Type B pancreatic cell (in vitro differentiated cells): ENCODE measurements at places on chromosomes 3 and 15. TPM values are rescaled to one million over a fixed set of nuclear protein-coding genes. Genes with fewer than 3 reads are reported as not detected.

DNA sequence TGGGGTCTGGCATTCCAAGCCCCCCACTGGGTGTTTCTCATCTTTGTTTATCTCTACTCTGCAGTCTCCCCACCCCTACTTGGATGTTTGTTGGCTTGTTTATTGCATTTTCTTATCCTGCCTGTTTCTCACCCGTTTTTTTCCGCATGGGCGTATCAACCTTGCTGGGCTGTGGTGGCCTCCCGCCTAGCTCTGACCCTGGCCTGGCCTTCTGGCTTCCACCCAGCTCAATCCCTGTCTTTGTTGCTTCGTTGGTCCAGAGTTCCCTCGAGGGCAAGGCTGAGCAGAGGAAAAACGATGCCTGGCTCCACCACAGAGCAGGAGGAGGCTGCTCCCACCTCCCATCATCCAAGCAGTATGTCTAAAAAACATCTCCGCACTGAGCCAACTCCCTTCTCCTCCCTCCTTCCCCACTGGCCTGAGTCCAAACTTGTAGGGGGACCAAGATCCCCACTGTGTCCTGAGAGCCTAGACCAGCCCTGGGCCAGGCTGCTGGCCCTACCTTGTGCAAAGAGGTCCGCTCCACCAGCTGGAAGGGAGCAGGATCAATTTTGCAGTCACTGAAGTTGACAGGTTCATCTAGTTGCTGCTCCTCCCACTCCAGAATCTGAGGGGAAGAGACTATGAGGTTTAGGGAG lies 9.8 kb downstream of the CLCN2 start:
- DNase-seq: no peak
- peak overlapping the region; percentile 59 for H3K4me3 ChIP-seq
- H3K4me1 ChIP-seq: peaks cover 45% of the 10 kb centered on the region

- no peaks in the 10 kb centered on the region for H3K27me3 ChIP-seq
- H3K36me3 ChIP-seq: peaks cover 8% of the 10 kb centered on the region
- DNase-seq: no peak
- H3K27ac ChIP-seq: no peak overlapping the region
- H3K4me1 ChIP-seq: peaks cover 6% of the 10 kb centered on the region
Observed at GRCh38 chr3:142112601-142113000, 36.7 kb downstream of the TFDP2 start.

GRCh38 chr3:51311055-51311454 lies 74.0 kb upstream of the MANF start:
- H3K4me3 ChIP-seq: no peak overlapping the region
- H3K36me3 ChIP-seq: peaks cover 5% of the 10 kb centered on the region
- no peaks in the 10 kb centered on the region for H3K27me3 ChIP-seq
- H3K27ac ChIP-seq: no peak overlapping the region
- H3K4me1 ChIP-seq: no peaks in the 10 kb centered on the region

- no peaks in the 10 kb centered on the region for H3K27me3 ChIP-seq
- H3K27ac ChIP-seq: no peak overlapping the region
- H3K36me3 ChIP-seq: no peaks in the 10 kb centered on the region
- H3K4me3 ChIP-seq: no peak overlapping the region
- H3K4me1 ChIP-seq: no peaks in the 10 kb centered on the region
- no peak for DNase-seq
Observed at GRCh38 chr15:58966698-58967097, 20.8 kb upstream of the RNF111 start.

DNA sequence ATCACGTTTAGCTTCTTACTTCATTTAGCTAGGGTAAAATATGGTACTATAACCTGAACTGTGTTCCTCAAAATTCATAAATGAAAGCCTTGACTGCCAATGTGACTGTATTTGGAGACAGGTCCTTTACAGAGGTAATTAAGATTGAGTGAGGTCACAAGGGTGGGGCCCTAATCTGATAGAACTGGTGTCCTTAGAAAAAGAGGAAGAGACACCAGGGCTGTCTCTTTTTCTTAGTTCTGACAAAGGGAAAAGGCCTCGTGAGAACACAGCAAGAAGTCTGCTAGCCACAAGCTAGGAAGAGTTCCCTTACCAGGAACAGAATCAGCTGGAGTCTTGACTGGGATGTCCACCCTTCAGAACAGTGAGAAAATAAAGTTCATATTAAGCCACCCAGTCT lies 162.7 kb downstream of the GMNC start:
- H3K36me3 ChIP-seq: no peaks in the 10 kb centered on the region
- H3K4me3 ChIP-seq: no peak overlapping the region
- DNase-seq: no peak
- H3K4me1 ChIP-seq: peaks cover 12% of the 10 kb centered on the region

DNA sequence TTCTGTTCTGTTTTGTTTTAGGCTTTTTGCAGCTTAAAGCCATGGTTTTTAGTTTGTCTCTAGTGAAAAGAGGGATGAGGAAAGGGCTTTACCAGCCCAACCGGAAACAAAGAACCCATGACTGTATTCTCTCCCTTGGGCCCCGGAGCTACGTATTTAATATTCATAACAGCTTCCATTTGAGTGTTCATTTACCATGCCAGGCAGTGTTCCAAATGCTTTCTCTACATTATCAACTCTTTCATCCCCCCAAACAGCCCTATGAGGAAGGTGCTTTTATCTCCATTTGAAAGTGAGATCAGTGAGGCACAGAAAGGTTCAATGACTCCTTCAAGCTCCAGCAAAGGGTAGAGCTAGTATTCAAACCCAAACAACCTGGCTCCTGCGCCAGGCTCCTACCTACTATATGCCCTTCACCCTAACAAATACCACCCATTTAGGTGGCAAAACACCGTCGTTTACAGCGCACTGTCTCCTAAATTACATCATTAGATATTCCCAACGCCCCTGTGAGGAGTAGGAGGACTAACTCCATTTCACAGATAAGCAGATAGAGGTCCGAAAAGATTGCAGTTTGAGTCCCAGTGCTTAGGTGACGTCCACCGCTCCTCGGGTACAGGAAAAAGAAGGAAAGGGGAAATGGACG lies 27.9 kb downstream of the GTPBP8 start:
- H3K27ac ChIP-seq: peak overlapping the region; percentile 84
- peak overlapping the region; percentile 92 for H3K4me3 ChIP-seq
- DNase-seq: no peak
- H3K4me1 ChIP-seq: peaks cover 36% of the 10 kb centered on the region
- H3K27me3 ChIP-seq: no peaks in the 10 kb centered on the region

GRCh38 chr15:63194302-63194701 lies 4.9 kb downstream of the RAB8B start:
- H3K4me3 ChIP-seq: no peak overlapping the region
- no peak overlapping the region for H3K27ac ChIP-seq
- H3K36me3 ChIP-seq: no peaks in the 10 kb centered on the region
- no peak for DNase-seq
- peaks cover 53% of the 10 kb centered on the region for H3K4me1 ChIP-seq

DNA sequence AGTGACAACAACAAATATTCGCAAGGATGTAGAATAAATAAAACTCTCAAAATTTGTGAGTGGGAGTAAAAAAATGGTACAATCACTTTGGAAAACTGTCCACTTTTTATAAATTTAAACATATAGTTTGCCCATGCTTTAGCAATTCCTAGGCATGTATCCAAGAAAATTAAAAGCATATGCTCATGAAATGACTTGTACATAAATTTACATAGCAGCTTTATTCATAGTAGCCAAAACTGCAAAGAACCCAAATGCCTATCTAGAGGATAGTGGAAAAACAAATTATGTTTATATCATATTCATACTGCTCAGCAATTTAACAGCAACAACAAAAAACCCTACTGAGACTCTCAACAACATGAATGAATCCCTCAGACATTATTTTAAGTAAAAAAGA lies 363.6 kb upstream of the CCDC54 start:
- H3K36me3 ChIP-seq: no peaks in the 10 kb centered on the region
- no peak overlapping the region for H3K4me3 ChIP-seq
- DNase-seq: no peak
- H3K4me1 ChIP-seq: no peaks in the 10 kb centered on the region
- H3K27me3 ChIP-seq: no peaks in the 10 kb centered on the region

DNA sequence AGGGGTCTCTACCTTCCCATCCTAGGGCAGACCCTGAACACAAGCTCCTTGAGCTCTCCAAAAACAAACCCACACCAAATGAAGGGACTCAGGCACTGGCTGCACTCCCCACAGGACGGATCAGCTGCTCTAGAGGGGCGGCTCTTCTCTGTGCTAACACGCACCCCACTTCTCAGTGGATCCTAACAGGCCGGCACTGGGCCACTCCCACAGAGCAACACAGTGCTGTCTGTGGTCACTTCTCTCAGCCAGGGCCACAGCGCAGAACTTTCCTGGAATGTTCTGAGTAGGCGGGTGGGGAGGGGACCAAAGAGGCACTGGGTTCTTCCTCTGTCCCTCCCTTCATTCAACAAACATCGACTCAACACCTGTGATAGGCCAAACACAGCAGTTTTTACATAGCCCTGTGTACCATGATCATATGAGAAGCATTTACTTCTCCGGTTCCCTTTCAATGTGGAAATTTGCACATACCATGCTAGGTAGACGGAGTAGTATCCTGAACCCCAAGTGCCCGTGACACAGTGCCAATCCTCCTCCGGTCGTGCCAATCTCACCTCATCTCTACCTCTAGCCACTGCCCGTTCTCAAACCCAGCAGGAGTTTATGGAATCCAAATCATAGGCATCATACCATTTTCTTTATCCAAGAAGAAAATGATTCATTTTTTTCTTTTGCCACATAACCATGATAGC lies 98.1 kb downstream of the LRIG1 start:
- DNase-seq: no peak
- no peak overlapping the region for H3K4me3 ChIP-seq
- H3K27me3 ChIP-seq: no peaks in the 10 kb centered on the region
- peaks cover 38% of the 10 kb centered on the region for H3K4me1 ChIP-seq
- peak overlapping the region; percentile 24 for H3K27ac ChIP-seq
- peaks cover 8% of the 10 kb centered on the region for H3K36me3 ChIP-seq

PIERCE2 gene
- total RNA-seq: 2.1 and 2.3 TPM in 2 replicates

CASR gene
- total RNA-seq: 0.87 and 4.4 TPM in 2 replicates

MKRN2OS gene
- 0.92 and 2.1 TPM in 2 replicates for total RNA-seq

GUCA1C gene
- not detected in 2 replicates for total RNA-seq
